ENCODE measurements at places on chromosomes 4 and X.

DNA sequence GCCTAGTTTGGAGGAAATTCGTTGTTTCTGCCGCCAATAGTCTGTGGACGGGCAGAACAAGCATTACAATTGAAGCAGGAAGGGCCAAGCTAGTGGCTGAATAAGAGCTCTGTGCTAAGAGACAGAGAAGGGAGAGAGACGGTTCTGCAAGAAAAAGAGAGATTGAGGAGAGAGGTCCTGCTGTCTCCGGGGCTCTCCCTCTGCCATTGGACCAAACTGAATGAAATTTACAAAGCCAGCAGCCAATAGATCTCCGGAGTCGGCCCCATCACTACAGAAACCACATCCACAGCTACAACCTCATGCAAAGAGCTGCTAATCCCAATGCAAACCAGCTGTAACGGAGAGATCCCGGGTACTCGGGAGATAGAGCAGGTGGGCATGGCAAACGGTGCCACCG, at the start of gene NLGN4X:
Gene NLGN4X, minus strand, starts transcription at position 148 of the 400 bp plus-strand sequence. CDS start 77,401 bp downstream, outside the sequence.
- DNase-seq = no peak

GRCh38 chr4:177255359-177255758, 54.3 kb upstream of the NEIL3 start:
- no peak for DNase-seq

DNA sequence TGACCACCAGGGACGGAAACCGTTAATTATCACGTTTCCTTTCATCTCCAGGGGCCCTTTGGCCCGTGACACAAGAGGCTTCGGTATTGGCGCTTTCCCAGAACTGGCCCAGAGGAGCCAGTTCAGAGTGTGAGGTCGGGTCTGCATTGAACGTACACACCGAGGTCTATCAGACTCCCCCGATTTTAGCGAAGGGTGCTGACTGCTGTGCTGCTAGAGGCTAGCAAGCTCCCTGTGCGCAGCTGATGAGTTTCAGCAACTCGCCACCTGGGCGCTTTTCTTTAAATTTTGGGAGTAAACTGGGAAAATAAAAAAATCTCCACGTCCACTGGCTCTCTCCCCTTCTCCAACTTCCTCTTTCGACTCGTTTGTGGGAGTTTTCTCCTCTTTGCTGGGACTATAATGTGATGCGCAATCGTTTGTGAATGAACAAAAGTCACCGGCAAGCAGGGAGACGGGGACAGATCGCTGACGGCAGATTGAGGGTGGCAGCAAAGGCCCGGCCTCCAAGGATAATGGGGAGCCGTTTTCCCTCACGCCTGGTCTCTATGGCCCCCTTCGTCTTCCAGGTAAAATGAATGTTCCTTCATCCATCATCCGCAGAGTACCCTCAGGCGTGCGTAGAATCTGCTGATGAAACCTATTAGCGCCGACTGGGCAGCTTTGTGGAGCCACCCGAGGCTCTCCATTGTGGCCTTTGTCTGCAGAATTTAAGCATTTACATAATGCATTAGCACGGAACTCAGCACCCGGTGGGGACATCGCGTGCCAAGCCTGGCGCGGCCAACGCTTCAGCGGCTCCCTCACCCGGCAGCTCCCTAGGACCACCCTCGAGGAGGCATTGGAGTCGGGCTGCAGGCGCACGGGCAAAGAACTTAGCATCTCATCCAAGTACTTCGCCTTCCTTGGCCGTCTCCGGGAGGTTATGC, 1.6 kb upstream of the LRAT start:
- no peak for DNase-seq

GRCh38 chr4:122218762-122219161, 66.6 kb downstream of the BLTP1 start:
- no peak for DNase-seq

DNA sequence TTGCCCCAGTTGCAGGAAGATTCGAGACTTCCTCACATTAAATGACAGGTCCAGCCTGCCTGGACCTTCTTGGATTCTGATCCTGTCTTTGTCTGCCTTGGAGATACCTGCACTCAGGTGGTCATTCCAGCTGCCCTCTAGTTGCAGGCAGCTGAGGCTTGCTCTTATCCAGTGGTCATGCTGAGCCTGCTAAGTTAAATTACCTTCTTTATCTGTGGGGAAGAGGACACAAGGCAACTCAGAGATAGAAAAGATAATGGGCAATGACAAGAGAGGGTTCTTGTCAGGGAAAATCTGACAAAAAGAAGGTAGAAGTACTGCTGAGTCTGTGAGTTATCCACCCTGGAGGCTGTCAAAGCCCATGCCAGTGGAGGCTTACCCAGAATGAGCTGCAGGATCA, 401.4 kb downstream of the MID1IP1 start:
- no peak for DNase-seq

GRCh38 chr4:159155119-159155518, 52.2 kb downstream of the RAPGEF2 start:
- DNase-seq = no peak

- DNase-seq = no peak
These were observed 5.5 kb upstream of the NR3C2 start for GRCh38 chr4:148447681-148448080.

DNA sequence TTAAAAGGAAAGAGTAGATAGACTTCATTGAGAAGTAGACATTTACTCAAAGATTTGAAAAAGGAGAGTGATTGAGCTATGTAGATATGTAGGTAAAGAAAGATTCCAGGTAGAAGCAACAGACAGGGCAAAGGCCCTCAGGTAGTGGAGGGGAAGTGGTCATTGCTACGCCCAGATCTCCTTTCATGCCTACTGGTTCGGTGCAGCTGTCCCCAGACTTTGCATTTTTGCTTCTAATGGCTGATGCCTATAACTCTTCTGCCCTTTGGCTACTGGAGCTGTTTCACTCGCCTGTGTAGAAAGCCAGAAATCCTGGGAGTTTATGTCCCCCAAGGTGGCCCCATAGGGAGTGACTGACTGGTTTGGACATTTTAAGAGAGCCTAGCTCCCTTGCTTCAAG, 16.9 kb upstream of the ARMCX2 start:
- DNase-seq = no peak
